A172 (cell line): ENCODE measurements at places on chromosomes 7 and 10.
A peak's percentile ranks its signal among the peaks of the same experiment; 100 is the strongest.

DNA sequence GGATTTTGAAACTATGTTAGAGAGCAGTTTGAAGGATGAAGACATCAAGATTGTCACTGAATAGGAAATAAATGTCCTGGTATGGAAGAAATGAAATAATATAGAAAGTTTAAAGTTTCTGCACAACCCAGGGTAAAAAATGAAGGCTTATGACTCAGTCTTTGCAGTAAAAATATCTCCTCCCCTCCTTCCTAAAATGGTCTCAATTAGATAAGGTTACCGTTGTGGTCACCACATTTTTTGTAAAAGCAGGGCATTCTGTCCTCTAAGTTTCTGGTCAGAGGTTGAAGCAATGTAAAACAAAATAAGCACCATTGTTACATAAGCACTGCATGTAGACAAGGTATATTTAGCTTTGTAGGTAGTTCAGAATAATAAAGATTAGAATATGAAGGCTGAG is 403.5 kb downstream of the SUGCT start:
- DNase-seq: no peak

- no peak for DNase-seq
Measured at GRCh38 chr10:52756295-52756694, 16.3 kb downstream of the MBL2 start.

- no peak for DNase-seq
Measured at GRCh38 chr7:77878500-77878899, 79.9 kb downstream of the PHTF2 start.

- no peak for DNase-seq
Measured at GRCh38 chr10:11639849-11640764, 28.7 kb upstream of the USP6NL start.

GRCh38 chr10:27252267-27253000 is 11.8 kb upstream of the ACBD5 start:
- no peak for DNase-seq

- peak; percentile 61 for DNase-seq
Measured at GRCh38 chr7:123209786-123210185, 10.0 kb upstream of the SLC13A1 start.

GRCh38 chr7:389911-390601 is 100.1 kb downstream of the FOXL3 start:
- no peak for DNase-seq

- DNase-seq: peak; percentile 27
Measured at GRCh38 chr10:68784476-68784875, 42.9 kb upstream of the STOX1 start.

DNA sequence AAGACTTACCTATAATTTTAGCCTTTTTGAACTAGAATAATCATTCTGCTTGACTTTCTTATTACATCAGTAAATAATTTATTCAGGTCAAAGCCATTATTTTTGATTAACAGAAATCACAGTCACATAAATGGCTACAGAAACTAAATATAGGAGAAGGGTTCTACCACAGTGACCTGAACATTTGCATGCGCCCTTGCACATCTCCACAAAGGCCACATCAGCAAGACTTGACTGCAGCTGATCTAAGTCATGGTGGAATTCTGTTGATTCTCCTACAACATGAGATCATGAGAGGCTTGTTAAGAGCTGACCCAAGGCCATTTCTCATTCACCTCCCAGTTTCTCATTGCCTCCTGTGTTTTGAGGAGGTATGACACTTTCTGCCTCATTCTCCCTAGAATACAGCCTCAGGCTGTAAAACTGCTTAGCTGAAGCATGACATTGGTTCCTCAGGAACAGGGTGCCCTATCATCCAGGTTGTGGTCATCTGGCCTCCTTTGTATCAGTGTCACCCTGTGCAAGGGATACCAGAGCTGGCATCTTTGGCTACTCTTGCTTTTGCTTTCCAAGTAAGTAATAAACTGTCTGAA is 6.7 kb upstream of the IMMP2L start:
- DNase-seq: no peak

DNA sequence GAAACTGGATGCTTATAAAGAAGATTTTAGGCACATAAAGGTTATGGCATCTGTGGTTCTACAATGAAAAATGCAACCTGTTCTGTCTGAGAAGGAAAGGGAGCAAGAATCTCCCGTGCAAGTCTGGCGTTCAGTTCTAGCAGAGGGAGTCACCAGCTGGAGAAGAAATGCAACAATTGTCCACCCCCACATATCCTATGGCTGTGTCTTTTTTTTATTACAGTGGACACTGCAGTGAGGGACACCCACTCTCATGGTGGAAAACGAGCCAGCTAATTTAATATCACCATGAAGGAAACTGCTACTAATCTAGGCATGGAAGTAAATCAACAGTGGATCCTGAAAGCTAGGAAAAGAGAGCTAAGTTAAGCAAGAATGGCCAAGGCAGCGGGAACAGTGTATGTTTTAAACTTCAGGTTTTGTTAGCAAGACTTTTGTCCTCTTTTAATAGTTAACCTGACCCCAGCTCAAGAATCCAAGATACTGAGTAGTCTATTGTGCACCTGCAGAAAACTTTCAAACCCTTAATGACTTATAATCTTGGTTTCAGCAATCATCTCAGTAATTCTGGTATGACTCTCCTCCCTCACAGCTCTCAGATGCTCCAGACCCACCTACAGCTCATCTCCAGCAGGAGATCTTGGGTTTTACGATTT is 149.3 kb downstream of the FGFR2 start:
- DNase-seq: no peak

DNA sequence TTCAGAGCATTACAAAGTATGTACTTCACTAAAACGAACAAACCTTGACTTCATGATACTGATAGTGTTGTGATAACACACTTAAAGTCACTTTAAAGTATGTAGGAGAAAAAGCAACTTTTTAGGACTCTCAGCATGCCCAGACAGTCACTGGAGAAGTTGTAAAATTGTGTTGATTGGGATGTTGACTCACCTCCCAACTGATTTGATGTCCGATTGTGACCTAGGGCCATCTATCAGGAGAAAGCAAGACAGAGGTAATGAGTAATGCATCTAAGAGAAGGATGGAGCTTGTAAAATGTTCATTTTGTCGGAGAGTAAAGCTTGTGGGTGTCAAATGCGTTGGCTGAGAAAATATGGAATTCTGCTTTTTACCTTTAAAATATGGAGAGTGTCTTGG is 135.4 kb upstream of the SEMA3D start:
- DNase-seq: peak; percentile 18

GRCh38 chr10:58026036-58026435 is 241.7 kb downstream of the IPMK start:
- DNase-seq: no peak

DNA sequence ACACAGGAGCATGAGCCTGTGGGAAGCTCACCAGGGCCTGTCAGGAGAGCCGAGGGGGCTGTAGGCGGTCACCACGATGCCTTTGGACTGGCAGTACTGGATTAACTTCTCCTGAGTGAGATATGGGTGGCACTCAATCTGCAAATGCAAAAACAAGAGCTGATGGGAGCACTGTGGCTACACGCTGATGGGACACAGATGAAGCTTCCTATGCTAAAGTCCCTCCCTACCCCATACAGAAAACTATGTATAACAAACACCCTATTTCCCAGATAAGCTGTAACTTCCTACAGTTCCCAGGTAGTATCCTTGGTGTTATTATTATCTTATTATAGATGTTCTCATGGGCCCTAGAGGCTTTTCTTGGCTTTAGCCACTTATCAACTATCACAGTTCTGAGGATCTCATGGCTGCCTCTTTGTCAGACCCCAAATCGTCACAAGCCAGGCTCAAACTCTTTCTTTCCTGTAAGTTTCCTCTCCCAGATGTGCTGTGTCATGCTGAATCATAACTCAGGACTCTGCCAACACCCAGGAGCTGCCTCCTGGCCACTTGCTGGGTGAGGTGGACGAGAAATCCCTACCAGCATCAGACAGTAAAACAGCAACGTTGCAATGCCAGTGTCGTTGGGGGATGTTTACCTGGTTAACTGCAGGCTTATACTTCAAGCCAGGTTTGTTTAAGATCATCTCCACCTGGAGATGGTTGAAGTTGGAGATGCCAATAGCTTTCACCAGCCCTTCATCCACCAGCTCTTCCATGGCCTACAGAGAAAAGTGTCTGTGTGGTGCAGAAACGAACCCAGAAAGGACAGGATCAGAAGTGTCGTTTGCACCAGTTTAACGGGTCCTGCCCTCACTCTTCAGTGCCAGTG is 10.3 kb downstream of the AKR1B1 start:
- peak; percentile 79 for DNase-seq

DNA sequence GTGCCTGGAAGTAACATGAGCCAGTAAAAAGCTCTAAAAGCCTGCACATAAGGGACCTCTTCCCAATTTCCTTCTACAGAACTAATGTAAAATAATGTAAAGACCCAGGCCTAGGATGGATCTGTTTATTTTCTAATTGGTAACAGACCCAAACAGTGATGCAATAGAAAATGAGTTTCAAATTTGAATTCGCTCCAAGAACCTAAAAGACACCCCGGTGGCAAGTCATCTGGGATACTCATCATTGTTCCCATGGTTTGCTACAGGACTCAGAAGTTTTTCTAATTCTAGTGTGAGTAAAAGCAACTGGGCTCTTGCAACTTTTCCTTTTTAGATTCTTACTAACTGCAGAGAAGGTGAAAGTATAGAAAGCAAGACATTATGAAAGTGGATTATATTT is 271.3 kb upstream of the CACNA2D1 start:
- no peak for DNase-seq

GRCh38 chr10:111275091-111275490 is 198.3 kb downstream of the ADRA2A start:
- DNase-seq: peak; percentile 80

GRCh38 chr7:149196151-149196704 is 882 bp downstream of the ZNF282 start:
- DNase-seq: no peak

- no peak for DNase-seq
Measured at GRCh38 chr7:28798274-28798673, 159.9 kb downstream of the TRIL start.

GRCh38 chr10:73798087-73798486 is 12.7 kb downstream of the ZSWIM8 start:
- DNase-seq: no peak

DNA sequence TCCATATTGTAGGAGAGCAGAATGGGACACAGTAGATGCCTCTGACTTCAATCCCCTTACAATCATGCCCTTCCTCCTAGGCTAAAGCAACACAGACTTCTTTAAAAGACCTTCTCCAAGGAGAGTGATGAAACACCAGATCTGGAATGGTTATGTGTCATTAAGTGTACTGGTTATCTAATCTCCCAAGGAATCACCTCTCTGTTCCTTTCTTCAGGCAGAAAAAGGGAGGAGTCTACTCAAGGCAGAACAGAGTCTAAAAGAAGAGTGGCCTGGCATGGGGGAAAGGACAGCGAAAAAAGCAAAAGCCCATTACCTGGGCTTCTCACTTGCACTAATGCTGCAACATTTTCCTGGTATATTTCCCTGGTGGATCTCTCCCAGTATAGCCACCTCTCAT is 2.9 kb downstream of the ELMO1 start:
- no peak for DNase-seq

DNA sequence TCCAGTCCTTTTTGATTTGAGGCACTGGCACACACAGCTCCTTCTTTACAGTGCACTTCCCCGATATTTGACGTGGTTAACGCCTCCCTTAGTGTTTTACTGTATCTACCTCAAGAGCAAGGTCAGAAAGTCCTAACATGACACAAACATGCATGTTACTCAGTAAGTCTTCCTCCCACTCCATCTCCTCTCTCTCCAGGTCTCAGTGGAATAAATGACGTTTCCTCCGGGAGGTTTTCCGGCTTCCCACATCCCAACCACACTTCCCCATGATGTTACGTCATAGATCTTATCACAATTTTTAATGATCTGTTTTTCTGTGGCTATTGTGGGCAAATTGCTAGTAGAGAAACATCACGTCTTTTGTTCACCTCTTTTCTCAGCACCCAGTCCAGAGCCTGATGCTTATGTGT is 165.7 kb downstream of the PTPN20 start:
- DNase-seq: peak; percentile 69

GRCh38 chr10:110160522-110160921 is 46.9 kb upstream of the MXI1 start:
- DNase-seq: no peak

GRCh38 chr10:86365346-86366032 is 1.1 kb downstream of the GRID1 start:
- DNase-seq: no peak

- DNase-seq: no peak
Measured at GRCh38 chr10:16952610-16953009, 135.4 kb upstream of the RSU1 start.

- no peak for DNase-seq
Measured at GRCh38 chr7:71497256-71497946, 365.5 kb downstream of the GALNT17 start.

- DNase-seq: no peak
Measured at GRCh38 chr10:11166550-11166949, 148.9 kb downstream of the CELF2 start.

DNA sequence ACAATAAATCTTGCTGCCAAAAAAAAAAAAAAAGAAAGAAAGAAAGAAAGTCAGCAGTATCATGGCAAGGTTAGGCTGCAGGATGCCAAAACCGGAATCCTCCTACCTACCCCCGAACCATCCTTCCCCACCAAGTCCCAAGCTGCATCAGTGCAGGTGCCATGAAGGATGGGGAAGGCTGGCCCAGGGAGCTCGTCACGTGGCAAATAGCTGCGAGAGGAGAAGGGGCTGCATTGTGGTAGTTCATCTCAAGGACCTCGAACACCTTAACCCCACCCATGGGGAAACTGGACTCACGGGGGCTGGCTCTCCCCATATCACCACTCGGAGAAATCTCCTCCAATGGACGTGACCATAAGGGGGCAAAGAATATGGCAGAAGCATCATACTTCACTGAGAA is 86.2 kb downstream of the TACC2 start:
- no peak for DNase-seq

DNA sequence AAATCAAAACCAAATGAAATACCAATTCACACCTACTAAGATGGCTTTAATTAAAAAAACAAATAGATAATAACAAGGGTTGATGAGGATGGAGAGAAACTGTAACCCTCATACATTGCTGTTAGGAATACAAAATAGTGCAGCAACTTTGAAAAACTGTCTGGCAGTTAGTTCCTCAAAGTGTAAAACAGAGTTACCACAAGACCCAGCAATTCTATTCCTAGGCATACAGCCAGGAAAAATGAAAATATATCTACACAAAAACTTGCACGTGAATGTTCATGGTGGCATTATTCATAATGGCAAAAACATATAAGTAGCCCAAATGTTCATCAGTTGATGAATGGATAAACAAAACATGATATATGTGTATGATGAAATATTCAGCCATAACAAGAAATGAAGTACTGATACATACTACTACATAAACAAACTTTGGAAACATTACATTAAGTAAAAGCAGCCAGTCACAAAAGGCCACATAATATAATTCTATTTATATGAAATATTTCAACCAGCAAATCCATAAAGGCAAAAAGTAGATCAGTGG is 83.5 kb downstream of the BRAF start:
- DNase-seq: no peak
